ENCODE measurements at places on chromosomes 12 and 14.
A peak's percentile ranks its signal among the peaks of the same experiment; 100 is the strongest.

- DNase-seq, result no peak
Observed at GRCh38 chr14:67311868-67312267, 47.7 kb downstream of the ATP6V1D start.

DNA sequence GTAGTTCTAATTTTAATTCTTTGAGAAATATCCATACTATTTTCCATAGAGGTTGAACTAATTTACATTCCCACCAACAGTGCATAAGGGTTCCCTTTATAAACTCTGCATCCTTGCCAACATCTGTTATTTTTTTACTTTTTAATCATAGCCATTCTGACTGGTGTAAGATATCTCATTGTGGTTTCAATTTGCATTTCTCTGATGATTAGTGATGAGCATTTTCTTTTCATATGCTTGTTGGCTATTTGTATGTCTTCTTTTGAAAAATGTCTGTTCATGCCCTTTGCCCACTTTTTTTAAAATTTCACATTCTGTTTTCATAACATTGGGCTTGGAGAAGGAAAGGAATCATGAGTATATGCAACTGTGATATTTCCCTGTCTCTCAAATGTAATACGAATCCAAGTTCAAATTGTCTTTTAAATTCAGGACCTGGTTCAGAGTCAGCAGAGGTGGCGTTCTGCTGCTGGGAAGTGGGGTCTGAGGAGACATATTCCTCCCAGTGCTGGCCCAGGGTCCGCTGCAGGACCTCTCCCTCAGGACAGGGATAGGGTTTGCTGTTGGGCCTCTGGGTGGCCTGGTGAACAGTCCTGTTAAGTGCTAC is 81.2 kb upstream of the ETV6 start:
- no peak for DNase-seq

DNA sequence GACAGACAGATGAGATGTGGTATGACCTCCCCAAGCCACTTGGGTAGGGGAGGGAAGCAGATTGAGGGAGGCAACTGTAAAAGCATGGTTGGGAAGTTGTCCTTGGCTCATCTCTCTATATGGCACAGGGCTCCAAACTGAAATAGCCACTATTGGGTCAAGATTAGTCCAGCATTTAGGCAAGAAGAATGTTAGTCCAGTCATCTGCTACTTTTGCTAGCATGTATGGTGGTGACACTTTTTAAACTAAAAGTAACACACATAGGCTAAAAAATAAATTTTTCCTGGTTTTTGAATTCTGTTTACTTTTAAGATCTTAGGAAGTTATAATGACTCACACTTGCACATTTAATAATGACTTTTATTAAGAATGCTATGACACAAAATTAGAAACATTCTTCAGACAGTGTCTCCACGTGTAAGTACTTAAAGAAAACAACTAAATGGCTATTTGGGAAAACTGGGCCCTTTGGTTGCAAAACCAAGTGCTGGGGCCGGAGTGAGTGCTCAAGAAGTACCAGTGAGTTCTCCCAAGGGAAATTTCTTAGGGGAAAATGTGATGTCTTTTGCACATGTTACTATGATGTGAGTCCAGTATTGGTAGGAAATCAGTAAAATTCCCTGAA is 179.1 kb upstream of the HIF1A start:
- DNase-seq, result no peak

GRCh38 chr14:86129426-86129825 is 599.5 kb downstream of the FLRT2 start:
- no peak for DNase-seq

GRCh38 chr14:76486251-76486743 is 110.4 kb downstream of the ESRRB start:
- no peak for DNase-seq

- DNase-seq, result no peak
Observed at GRCh38 chr12:42924482-42924881, 334.9 kb upstream of the PRICKLE1 start.

- DNase-seq, result no peak
Observed at GRCh38 chr14:46769292-46769691, 117.7 kb upstream of the RPL10L start.

DNA sequence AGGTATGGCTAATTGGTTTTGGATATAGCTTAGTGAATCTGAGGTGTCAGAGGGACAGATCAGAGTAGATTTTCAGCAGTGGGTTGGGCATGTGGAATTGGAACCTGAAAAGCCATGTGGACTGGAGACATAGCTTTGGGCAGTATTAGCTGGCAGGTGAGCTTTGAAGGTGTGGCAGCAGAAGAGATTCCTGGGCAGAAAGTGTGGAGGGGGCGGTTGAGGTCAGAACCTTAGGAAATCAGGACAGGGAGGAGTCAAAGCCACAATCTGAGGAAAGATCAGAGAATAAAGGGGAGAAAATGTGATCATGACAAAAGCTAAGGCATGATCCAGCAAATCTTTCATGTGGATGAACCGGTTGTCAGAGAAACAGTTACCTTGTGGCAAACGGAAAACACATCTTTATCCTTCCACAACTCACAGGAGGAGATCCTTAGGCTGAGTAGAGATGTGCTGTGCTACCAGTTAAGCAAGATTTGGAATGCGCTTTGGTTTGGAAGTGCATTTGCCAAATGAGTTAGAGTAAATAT is 56.4 kb downstream of the PTGER2 start:
- DNase-seq, result no peak

GRCh38 chr14:98705871-98706300 is 566.1 kb downstream of the BCL11B start:
- no peak for DNase-seq

DNA sequence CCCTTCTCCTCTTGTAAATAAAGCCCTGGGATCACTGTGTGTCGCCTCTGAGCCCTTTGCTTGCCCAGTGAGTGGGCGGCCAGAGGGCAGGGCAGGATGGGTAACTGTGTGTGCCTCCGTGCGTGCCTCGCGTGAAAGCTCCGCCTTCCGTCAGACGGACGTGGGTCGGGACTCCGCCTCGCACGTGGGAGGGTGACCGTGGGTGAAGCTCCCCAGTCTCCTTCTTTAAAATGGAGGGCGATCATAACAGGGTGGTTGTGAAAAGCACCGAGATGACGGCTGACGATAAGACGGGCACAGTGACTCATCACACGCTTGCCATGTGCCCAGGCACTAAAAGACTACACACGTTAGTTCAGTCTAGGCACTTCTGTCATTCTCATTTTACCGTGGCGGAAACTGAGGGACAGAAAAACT is 9.2 kb downstream of the PHB2 start:
- no peak for DNase-seq

DNA sequence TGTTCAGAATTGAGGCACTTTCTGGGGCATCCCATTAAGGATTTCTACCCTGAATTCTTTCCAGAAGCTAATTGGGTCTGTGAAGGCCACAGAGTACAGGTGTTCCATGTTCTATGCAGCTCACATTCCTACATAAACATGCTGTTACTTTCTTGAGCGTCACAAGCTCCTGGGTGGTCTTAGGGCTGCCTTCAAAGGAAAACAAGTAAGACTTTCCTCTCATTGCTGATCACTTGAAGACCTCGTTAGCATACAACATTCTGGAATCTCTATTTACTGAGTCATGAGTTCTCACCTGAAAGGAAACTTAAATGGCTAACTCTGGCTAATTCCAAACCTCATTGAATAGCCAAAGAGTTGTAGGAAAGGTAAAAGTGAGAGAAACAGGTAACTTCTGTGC is 63.0 kb upstream of the HMGA2 start:
- no peak for DNase-seq

DNA sequence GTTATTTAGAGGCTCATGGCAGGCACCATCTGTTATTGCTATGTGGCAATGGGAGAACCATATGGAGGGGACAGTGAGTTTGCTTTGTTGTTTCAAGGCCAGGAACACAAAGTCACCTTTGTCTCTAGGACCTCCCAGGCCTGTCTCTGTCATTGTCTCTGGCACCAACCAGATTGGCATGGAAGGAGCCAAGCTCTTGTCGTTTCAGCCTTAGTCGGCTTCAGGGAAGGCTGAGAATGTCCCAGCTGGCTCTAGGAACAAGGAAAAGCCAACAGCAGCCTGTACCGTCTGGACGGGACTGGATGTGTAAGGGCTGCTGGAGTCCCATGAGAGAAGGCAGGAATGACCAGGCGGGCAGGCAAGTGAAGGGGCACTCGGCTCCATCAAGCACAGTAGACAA is 29.2 kb downstream of the RPH3A start:
- DNase-seq, result no peak

DNA sequence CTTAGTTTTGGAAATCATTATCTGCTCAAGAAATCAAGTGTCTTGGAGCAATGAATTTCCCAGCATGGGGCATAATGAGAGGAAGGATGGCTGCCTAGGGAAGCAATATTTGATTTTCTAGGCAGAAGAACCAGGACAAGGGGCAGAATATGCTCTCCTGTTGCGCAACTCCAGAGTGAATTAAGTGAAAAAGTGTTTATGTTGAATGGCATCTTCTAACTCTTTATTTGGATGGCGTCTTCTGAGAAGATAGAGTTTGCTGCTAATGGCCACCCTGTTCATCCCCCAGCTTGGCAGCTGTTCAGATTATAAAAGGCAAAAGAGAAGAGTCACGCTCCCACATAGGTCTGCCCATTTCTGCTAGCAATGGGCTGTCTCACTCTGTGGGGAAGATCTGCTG is 1278.1 kb downstream of the AACS start:
- no peak for DNase-seq

DNA sequence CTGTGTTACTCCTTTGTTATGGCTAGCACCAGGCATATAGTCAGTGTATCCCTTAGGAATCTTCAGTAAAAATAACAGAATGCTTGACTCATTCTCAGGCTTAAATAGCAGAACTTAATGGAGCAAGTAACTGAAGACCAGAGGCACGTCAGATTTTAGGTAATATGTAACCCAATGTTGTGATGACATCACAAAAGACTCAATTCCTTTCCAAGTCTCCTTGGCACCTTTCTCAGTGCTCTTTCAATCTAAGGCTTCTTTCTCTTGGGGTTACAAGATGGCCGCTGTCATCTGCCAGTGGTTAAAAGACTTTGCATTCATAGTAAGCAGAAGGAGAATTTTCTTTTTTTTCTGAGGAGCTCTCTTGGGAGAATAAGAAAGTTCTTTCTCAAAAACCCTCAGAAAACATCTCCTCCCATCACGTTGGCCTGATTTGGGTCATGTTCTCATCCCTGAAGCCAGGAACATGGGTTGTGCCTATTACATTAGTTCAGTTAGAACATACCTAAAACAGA is 33.4 kb upstream of the DCN start:
- DNase-seq, result no peak

GRCh38 chr14:103561381-103562178 is 877 bp downstream of the BAG5 start:
- peak; percentile 60 for DNase-seq

DNA sequence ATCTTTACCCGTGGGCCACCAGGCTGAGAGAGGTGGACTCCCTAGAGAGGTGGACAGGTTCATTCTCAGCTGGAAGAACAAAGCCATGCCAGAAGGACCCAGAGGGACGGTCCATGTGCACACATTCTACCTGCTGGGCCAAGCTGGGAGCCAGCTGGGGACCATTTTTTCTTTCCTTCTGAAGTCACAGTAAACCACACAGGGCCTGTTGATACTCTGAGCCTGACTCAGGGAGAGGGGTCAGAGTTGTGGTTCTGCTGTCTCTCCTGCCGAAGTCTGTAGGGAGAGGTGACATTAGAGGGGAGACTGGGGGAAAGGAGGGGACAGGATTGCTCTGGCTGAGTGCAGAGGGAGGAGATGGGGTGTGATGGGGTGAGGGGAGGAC is 148.6 kb downstream of the TSPAN9 start:
- no peak for DNase-seq

DNA sequence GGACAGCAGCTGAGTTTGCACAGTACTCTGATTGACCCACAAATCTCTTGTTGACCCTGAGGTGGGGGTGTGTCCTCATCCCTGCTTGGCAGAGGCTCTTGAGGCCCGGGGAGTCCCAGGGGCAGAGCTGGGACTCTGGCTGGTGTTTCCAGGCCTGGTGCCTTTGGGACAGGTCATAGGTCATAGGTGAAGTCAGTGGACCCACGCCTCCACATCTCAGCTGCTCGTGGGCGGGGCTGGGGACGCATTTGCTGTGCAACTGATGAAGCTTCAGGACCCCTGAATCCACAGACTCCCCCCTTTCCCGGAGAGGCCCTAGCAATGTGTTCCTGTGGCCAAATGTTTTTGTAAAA is 408 bp upstream of the CACNA2D4 start:
- peak; percentile 2 for DNase-seq

DNA sequence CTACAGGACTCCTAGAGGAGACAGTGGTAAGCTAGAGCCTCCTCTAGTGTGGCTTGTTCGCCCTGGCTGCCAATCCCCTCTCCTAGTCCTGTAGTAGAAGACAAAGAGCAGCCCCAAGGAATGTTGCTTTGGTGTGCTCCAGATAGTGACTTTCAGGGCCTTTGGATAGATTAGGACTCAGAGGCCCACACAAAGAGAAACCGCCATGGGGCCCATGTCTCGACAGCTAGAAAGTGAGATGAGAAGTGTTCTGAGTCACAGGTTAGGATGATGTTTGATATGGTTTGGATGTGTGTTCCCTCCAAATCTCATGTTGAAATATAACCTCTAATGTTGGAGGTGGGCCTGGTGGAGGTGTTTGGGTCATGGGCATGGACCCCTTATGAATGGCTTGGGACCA is 51.8 kb upstream of the JDP2 start:
- no peak for DNase-seq

GRCh38 chr12:19032826-19033225 is 96.7 kb upstream of the PLEKHA5 start:
- no peak for DNase-seq

DNA sequence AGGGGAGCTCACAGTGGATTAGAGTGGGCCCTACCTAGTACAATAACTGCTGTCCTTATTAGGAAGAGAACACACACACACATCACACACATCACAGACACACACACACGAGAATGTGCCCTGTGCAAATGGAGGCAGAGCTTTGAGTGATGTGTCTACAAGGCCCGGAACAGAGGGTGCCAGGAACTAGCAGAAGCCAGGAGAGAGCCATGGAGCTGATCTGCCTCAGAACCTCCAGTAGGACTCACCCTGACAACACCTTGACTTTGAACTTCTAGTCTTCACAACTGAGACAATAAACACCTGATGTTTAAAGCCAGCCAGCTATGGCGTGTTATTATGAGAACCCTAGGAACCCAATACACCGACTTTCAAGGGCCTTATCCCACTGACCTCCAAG is 29.7 kb upstream of the FKBP4 start:
- DNase-seq, result no peak

DNA sequence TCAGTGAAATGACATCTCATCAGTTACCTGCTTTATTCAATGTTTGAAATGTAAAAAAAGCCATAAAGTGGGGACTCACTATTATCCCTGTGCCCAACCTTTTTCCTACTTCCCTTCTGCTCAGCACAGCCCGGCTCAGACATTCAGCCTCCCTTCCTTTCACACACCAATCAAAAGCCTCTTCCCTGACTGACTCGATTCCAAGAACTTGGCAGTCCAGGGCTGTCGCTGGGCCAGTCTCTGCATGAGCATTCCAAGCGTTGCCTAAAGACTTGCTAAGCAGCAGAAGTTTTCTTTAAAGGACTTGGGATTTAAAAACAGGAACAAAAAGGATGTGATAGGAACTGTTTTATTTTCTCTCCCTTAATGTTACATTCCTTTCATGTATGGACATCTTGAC is 22.7 kb downstream of the ITPR2 start:
- no peak for DNase-seq

GRCh38 chr12:46559311-46559710 is 186.7 kb upstream of the SLC38A2 start:
- DNase-seq, result no peak

GRCh38 chr12:90274407-90274806 is 565.8 kb upstream of the ATP2B1 start:
- no peak for DNase-seq

GRCh38 chr12:45898094-45898493 is 92.3 kb downstream of the SCAF11 start:
- DNase-seq, result no peak
